ENCODE measurements at places on chromosomes 3 and 15.

DNA sequence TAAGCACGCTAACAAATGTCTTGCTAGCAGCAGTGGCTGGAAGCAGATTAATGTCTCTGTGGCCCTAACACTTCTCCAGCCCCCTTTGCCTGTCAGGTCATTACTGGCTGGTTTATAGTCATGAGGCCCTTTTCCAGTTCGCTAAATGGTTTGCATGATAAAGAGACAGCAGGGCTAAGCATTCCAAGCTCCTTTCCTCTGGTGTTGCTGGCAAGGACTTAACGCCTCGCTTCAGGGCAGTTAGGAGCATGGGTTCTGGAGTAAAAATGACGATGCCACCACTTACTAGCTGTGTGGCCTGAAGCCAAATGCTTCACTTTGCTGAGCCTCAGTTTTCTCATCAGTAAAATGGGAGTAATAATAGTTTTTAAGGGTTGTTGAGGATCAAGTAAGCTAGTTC lies 185.9 kb downstream of the MEGF11 start:
- DNase-seq: no peak

DNA sequence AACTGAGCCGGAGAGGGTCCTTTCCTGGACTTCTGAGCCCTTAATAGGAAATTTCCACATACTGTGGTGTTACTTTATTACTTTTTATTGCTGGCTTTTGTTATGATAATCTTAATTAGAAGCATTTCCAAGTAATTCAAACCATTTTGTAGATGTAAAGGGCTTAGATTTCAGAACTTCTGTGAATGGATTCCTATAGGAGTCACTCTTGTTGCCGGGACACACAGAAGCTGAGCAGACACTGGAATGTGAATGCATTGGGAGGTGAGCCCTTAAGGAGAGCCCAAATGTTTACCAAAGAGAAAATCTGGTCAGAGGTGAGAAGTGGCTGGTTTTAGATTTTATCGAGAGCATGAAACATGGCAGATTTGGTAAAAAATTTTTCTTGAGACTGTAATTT lies 87.4 kb downstream of the FNDC3B start:
- DNase-seq: no peak

- DNase-seq: no peak
These were observed 112.7 kb downstream of the KLF13 start for GRCh38 chr15:31439328-31439727.

GRCh38 chr3:4976109-4976508 lies 3.1 kb upstream of the BHLHE40 start:
- no peak for DNase-seq

GRCh38 chr3:36680952-36681351 lies 83.4 kb downstream of the DCLK3 start:
- no peak for DNase-seq

DNA sequence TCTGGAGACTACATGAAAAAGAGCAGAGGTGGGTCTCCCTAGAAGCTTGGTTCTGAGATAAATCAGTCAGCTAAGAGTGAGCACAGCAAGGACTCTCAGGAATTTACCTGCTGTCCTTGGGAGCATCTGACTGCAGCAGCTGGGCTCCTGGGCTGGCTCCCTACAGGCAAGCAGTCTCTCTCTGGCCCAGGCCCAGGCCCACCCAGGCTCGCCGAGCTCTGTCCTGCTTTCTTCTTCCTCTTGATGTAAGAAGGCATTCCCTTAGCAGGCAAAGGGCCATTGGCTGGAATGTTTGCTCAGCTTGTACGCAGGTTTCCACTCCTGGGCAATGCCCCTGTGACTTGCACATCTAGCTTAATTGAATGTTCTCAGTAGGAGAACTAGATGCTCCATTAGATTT lies 4.3 kb upstream of the RBP2 start:
- no peak for DNase-seq

DNA sequence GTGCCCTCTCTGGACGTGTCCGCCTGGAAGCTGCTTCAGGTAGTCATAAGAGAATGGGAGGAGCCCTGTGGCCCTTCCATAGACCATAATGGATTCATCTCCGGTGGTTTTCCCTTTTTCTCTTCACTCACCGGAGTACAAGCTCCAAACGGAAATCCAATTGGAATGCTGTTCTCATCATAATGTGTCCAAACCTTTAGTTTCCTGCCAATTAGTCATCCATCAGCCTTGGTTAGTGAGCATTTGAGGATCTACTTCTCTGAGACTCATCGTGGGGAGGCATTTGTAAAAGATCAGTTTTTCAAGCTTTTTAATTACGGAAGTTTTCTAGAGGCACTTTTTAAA lies 34.9 kb downstream of the ABHD2 start:
- no peak for DNase-seq

- DNase-seq: no peak
These were observed 15.2 kb upstream of the RTP2 start for GRCh38 chr3:187717572-187717971.

GRCh38 chr3:158105119-158105709 lies 1.0 kb downstream of the SHOX2 start:
- DNase-seq: no peak

DNA sequence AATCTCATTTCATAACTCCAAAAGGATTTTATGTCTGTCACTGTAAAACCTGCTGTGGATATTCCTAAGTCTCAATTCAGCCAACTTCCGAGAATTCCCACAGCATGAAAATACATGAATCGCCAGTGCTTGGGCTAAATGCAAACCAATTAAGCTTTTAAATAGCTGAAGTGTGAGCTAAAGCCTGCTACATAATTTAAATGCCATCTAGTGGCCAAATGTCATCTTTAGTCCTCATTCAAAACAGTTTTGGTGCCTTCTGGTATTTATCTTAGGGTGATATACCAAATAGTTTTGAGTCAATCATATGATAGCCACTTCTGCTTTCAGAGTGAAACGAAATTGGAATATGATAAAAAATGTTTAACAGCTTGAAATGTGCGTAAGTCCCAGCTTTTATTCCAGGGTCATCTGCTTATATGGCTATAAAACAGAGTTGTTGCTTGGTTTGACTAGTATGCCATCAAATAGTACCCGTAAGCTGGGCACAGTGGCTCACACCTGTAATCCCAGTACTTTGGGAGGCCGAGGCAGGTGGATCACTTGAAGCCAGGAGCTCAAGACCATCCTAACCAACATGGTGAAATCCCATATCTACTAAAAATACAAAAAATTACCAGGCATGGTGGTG lies 41.8 kb upstream of the CCNL1 start:
- no peak for DNase-seq

GRCh38 chr15:51253366-51253765 lies 85.0 kb downstream of the CYP19A1 start:
- DNase-seq: no peak

- no peak for DNase-seq
These were observed 52.9 kb downstream of the WDR76 start for GRCh38 chr15:43879386-43880355.

DNA sequence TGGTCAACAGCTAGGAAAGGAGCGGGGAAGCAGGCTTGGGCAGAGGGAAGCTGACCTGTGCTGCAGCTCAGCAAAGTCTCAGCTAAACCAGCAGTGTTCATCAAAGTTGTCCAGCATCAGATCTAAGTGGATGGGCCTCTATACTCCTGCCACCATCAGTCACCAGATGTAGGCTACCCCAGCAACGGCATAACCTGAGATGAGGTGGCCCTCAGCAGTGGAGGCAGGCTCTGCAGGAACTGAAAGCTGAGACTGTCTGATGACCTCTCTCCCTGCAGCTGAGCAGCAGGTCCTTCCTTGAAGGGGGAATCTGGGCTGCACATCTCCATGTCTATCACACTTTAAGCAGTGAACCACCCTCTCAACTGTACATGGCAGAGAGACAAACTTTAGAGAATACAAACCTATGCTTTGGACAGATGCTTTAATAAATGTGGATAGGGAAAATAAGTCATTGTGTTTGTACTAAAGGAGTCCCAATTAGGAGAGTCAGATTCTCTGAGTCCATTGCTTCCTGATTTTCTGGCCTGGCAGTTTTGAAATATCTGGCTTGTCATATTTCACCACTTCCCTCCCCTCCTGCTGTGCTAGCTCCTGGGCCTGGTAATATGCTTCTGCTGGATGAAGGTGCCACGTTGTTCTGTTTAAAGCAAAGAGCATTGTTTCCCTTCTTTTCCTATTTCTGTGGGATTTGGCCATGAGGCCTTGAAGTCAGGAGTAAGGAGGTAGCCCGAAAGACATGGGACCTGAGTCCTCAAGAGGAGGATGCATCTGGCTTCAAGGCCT lies 11.1 kb upstream of the PSTPIP1 start:
- DNase-seq: no peak
